Neural crest cell (in vitro differentiated cells): ENCODE measurements at places on chromosomes 4 and X.

DNA sequence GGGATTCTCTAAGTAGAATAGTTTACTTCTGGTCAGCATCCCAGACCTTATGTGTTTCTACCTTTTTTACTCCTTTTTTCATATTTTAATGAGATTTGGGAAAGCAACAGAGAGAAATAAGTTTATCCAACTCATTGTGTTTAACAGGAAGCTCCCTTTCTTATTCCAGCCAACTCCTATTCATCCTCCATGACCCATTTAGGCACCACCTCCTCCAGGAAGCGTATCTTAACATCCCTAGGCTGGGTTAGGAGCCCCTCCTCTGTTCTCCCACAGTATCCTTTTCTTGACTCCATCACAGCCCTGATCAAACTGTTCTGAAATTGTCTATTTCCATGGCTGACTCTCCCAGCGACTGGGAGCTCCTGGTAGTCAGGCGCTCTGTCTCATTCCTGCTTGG lies 18.8 kb upstream of the IQSEC2 start:
- no peak for DNase-seq

- no peak for DNase-seq
Measured at GRCh38 chr4:94032754-94033153, 174.9 kb upstream of the SMARCAD1 start.

DNA sequence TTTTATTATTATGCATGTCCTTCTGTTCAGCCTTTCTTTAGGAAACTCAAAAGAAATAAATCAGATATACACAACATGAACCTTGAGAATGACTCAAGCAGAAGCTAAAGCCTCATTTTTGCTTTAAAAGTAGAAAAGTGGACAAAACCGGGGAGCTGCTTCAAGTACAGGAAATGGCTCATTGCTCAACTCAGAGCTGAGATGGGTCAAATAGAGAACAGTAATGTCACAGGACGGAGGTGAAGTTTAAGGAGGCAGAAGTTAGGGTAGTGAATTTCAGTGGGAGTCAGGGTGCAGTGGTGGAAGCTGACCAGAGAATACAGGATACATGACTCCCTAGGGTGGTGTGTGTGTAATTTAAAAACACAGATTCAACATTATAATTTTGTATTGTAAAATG lies 22.2 kb downstream of the PHKA2 start:
- no peak for DNase-seq

GRCh38 chr4:85776579-85776978 lies 301.6 kb downstream of the ARHGAP24 start:
- DNase-seq = no peak

GRCh38 chr4:110248831-110249253 lies 50.4 kb upstream of the ELOVL6 start:
- no peak for DNase-seq

GRCh38 chr4:120881351-120881750 lies 41.2 kb downstream of the PRDM5 start:
- DNase-seq = no peak

DNA sequence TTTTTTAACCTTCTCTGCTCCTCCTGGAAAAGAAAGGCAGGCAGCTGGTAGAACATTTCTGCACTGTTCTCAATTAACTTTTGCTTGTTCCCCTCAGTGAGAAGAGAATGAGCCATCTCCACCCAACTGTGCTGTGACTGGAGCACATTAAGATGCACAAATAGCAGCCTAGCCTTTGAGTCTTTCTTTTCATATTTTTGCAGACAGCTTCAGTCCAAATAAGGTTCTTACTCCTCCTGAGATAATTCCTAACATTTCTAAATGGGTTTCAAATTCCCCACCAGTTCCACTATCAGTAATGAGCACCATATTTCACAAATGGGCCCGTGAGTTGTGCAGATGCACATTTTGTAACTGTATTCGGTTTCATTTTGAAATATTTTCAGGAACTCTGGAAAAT lies 118.6 kb downstream of the SPCS3 start:
- no peak for DNase-seq

- DNase-seq = no peak
Measured at GRCh38 chr4:169963998-169964397, 62.2 kb downstream of the MFAP3L start.

- no peak for DNase-seq
Measured at GRCh38 chr4:120858776-120859175, 63.8 kb downstream of the PRDM5 start.

DNA sequence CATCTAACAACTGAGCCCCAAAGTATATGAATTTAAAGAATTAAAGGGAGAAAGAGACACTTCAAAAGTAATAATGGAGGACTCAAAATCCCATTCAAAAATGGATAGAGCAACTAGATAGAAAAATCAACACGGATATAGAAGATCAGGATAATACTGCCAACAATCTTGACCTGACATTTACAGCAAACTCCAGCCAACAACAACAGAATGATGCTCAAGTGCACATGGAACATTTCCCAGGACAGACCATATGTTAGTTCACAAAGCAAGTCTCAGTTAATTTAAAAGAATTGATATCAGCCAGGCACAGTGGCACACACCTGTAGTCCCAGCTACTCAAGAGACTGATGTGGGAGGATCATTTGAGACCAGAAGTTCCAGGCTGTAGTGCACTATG lies 72.0 kb upstream of the SMARCAD1 start:
- no peak for DNase-seq

DNA sequence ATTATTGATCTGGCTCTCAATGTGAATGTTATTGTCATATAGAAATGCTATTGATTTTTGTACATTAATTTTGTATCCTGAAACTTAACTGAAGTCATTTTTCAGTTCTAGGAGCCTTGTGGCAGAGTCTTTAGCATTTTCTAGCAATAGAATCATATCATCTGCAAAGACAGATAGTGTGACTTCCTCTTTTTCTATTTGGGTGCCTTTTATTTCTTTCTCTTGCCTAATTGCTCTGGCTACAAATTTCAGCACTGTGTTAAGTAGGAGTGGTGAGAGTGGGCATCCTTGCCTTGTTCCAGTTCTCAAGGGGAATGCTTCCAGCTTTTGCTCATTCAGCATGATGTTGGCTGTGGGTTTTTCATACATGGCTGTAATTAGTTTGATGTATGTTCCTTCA lies 102.7 kb downstream of the SH3BGRL start:
- no peak for DNase-seq

GRCh38 chrX:48022738-48023137 lies 15.9 kb downstream of the SPACA5 start:
- no peak for DNase-seq

GRCh38 chrX:131607792-131608369 lies 64.0 kb downstream of the OR13H1 start:
- DNase-seq = no peak

- DNase-seq = no peak
Measured at GRCh38 chrX:94831364-94831763, 1157.4 kb downstream of the FAM133A start.

GRCh38 chr4:15809058-15809457 lies 30.9 kb downstream of the CD38 start:
- no peak for DNase-seq

- no peak for DNase-seq
Measured at GRCh38 chr4:144213371-144213770, 72.9 kb upstream of the GYPA start.

DNA sequence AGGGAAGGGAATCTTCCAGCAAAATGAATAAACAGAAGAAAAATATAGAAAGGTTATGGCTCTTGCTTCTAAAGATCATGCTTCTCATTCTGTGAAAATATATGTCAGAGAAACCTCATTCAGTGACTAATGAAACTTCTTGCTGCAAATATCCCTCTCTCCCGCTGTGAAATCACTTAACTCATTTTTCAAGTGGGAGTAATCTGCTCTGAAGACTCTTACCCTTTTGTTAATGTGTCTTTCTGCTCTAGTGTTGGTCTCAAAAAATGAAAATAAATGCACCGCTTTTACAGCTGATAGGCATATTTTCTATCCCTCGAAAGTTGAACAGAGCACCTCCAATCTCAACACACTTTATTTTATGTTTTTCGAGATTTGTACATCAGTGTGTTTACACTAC lies 252.3 kb downstream of the NLGN4X start:
- DNase-seq = no peak

- no peak for DNase-seq
Measured at GRCh38 chrX:67607466-67607865, 63.6 kb downstream of the AR start.

DNA sequence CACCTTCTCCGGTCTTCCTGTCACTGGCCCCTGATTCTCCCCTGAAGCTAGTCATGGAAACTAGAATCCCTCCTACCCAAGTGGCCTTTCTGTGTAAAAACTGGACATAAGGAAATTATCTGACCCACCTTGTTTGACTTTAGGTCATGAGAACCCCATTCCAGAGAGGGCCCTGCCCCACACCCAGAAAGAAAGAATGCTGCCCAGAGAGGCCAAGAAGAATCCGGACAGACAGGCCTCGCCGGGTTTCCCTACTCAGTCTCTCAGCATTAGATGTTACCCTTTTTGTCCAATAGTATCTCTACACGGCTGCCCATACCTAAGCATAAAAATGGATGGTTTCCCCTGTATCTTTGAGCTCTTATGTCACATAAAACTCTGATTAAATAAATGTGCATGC lies 83.3 kb upstream of the HELT start:
- DNase-seq = no peak

GRCh38 chr4:8069102-8069752 lies 89.4 kb downstream of the ABLIM2 start:
- no peak for DNase-seq

- DNase-seq = no peak
Measured at GRCh38 chrX:57817302-57817701, 93.0 kb downstream of the ZXDA start.

GRCh38 chr4:6435010-6435409 lies 37.4 kb downstream of the PPP2R2C start:
- no peak for DNase-seq

- no peak for DNase-seq
Measured at GRCh38 chr4:141047228-141047884, 85.9 kb downstream of the RNF150 start.

- no peak for DNase-seq
Measured at GRCh38 chr4:110621328-110621812, 1.5 kb downstream of the PITX2 start.

DNA sequence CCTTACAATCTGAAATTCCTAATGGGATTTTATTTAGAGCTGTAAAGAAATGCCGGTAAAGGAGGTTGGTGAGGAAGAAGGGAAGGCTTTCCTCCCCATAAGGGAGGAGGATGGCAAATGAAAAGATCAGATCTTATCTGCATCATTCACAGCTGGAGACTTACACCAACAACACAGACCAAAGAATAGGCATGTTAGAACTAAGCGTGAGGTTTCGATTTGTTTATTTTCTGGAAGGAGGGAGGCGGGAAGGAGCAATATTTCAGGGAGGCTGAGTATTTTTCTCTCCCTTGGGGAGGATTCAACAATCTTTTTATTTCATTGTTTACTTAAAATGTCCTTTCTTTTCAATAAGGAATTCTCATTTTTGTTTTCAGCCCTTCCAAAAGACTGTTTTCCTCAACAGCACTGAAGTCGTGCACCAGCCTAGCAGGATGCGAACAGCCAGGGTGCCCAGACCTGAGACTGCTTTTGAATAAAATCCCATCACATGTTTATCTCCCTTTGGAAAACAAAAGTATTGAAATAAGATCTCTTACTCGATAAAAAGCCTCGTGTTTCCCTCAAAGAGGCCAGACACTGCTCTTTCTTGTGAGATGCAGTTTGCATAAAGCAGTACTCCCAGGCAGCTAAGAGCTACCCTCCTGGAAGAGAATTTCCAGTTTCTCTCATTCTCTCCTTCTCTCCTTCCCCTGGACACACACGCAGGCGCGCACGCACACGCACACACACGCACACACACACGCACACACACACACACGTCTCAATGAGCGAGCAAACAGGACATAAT lies 236.1 kb downstream of the MGST2 start:
- DNase-seq = no peak

GRCh38 chr4:5510504-5510903 lies 197.9 kb downstream of the EVC2 start:
- no peak for DNase-seq

GRCh38 chrX:10681167-10681566 lies 60.8 kb upstream of the MID1 start:
- DNase-seq = no peak

DNA sequence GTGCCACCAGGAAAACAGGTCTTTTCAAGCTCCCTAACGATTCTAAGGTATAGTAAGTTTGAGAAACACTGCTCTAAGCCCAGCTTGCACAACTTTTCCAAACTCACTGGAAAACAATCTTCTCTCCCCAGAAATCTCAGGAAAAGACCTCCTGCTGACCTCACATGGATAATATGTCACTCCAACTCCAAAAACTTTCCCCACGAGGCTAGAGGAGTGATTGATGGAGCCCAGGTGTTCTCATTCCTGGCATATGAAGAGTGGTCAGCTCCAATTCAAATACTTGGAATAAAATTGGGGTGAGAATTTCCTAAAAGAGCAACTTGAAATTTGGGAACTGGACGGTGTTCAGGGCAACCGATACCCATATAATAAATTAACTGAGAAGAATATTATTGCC lies 299.9 kb downstream of the PPP4R3C start:
- no peak for DNase-seq

- DNase-seq = no peak
Measured at GRCh38 chr4:156255230-156256007, 301.8 kb upstream of the CTSO start.

DNA sequence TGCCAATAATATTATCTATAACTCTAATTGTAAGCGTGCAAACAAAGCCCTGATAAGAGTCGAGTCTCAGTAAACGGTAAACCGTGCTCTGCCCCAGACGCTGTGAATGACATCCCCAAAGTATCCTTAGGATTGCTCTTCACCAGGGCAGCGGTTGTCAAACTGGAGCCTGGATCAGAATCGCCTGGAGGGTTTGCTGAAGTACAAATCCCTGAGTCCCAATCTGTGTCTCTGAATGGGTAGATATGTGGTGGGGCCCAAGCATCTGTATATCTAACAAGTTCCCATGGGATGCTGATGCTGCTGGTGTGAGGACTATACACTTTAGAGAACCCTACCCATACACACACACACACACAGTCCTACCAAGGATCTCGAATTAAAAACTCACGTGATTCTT lies 813 bp upstream of the APBB2 start:
- no peak for DNase-seq

DNA sequence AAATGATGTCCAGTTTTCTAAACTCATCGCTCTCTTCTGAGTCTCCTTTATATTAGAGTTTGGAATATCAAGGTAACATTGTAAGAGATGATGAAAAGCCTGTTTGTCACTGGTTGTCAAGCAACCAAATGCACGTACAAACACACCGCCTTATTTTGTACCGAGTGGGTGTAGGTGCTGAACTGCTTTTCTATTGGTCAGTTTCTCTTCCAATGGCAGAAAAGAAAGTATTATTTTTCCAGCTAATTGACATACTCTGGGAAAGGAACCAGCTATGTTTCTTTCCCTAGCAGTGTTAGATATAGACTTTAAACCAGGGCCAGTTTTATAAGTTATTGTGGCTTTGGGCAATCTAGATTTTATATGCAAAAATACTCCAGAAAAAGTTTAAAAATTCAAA lies 6.6 kb upstream of the PPM1K start:
- no peak for DNase-seq
